ENCODE measurements at places on chromosomes 6 and 20. TPM values are rescaled to one million over a fixed set of nuclear protein-coding genes. Genes with fewer than 3 reads are reported as not detected.
A peak's percentile ranks its signal among the peaks of the same experiment; 100 is the strongest.

Gene WDR46
- total RNA-seq: 62.5 TPM

Gene NOX3
- not detected for total RNA-seq

DNA sequence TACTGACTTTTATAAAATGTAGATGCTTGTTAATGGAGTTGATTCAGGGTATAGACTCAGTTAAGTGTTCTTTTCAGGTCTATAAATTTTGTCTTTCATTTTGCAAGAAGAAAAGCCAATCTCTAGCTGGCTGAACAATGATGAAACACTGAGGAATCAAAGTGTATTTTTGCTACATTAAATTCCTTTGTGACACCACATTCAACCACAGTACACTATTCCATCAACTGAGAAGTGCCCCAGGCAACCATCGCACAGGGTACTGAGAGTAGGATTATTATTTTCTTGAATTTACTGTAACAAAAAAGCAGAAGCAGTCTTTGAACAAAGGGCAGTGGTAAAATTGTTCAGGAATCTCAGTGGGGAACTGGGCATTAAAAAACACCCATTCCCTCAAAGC lies 83.6 kb downstream of the PREP start:
- no peak overlapping the region for H3K27ac ChIP-seq
- H3K36me3 ChIP-seq: peaks cover 13% of the 10 kb centered on the region
- H3K4me3 ChIP-seq: no peak overlapping the region
- H3K4me1 ChIP-seq: no peaks in the 10 kb centered on the region
- no peak for DNase-seq

- no peak overlapping the region for H3K4me3 ChIP-seq
- H3K36me3 ChIP-seq: no peaks in the 10 kb centered on the region
- H3K27me3 ChIP-seq: no peaks in the 10 kb centered on the region
- no peaks in the 10 kb centered on the region for H3K4me1 ChIP-seq
- H3K27ac ChIP-seq: no peak overlapping the region
These were observed 113.4 kb downstream of the FAM50B start for GRCh38 chr6:3962291-3963280.

GRCh38 chr20:42082611-42083010 lies 464.4 kb upstream of the CHD6 start:
- no peaks in the 10 kb centered on the region for H3K4me1 ChIP-seq
- no peak overlapping the region for H3K27ac ChIP-seq
- H3K4me3 ChIP-seq: no peak overlapping the region
- H3K36me3 ChIP-seq: no peaks in the 10 kb centered on the region
- no peak for DNase-seq

- no peak overlapping the region for H3K4me3 ChIP-seq
- H3K4me1 ChIP-seq: peaks cover 14% of the 10 kb centered on the region
- no peaks in the 10 kb centered on the region for H3K27me3 ChIP-seq
- DNase-seq: peak; percentile 30
- peak overlapping the region; percentile 62 for H3K27ac ChIP-seq
These were observed 117.9 kb downstream of the JARID2 start for GRCh38 chr6:15363523-15364400.

DNA sequence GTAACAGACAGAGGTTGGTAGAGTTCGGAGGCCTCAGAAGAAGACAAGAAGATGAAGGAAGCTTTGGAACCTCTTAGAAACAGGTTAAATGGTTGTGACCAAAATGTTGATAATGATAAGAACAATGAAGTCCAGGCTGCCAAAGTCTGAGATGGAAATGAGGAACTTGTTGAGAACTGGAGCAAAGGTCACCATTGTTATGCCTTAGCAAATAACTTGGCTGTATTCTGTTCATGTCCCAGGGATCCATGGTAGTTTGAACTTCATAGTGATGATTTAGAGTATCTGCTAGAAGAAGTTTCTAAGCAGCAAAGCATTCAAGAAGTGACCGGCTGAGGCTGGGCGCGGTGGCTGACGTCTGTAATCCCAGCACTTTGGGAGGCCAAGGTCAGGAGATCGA lies 11.1 kb upstream of the LSM14B start:
- no peaks in the 10 kb centered on the region for H3K36me3 ChIP-seq
- no peaks in the 10 kb centered on the region for H3K27me3 ChIP-seq
- DNase-seq: no peak
- H3K4me1 ChIP-seq: no peaks in the 10 kb centered on the region
- no peak overlapping the region for H3K4me3 ChIP-seq

DNA sequence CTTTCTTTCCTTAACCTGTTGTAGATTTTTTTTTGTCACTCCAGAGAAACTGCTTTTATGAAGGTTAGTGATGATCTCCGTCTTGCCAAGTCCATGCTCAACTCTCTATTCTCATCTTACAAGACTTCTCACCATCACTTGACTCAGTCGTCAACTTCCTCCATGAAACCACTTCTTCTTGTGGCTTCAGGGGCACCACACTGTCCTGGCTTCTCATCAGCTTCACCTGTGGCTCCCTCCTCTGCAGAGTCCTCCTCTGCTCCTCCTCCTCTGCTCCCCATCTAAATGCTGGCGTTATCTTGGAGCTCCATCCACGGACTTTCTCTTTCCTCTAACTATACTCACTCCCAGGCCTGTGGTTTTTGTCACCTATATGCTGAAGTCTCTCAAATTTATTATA lies 187.5 kb downstream of the BACH2 start:
- H3K4me1 ChIP-seq: no peaks in the 10 kb centered on the region
- H3K4me3 ChIP-seq: no peak overlapping the region
- DNase-seq: no peak
- H3K27ac ChIP-seq: no peak overlapping the region
- H3K36me3 ChIP-seq: no peaks in the 10 kb centered on the region
- H3K27me3 ChIP-seq: no peaks in the 10 kb centered on the region

- no peak overlapping the region for H3K4me3 ChIP-seq
- H3K4me1 ChIP-seq: no peaks in the 10 kb centered on the region
- no peak for DNase-seq
- no peaks in the 10 kb centered on the region for H3K36me3 ChIP-seq
- H3K27ac ChIP-seq: no peak overlapping the region
These were observed 86.6 kb downstream of the GCLC start for GRCh38 chr6:53458105-53458866.

DNA sequence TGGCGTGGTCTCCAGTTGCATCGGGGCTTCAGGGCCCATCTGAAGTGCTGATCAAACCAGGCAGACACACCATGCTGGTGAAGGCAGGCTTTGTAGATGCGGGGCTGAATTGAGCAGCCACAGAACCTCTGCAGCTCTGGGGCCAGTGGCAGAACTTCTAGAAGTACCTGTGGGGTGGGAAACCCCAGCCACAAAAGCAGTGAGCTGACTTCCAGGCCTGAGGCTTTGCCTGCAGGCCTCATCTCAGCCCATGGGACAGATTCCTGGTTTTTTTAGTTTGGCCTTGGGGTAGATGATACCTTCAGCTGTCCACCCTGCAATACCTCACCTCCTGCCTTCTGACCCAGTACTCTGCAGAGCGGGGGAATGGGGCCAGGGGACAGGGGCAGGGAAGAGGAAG lies 14.1 kb downstream of the C20orf173 start:
- no peak for DNase-seq
- no peaks in the 10 kb centered on the region for H3K27me3 ChIP-seq
- H3K36me3 ChIP-seq: peaks cover 8% of the 10 kb centered on the region
- no peaks in the 10 kb centered on the region for H3K4me1 ChIP-seq

DNA sequence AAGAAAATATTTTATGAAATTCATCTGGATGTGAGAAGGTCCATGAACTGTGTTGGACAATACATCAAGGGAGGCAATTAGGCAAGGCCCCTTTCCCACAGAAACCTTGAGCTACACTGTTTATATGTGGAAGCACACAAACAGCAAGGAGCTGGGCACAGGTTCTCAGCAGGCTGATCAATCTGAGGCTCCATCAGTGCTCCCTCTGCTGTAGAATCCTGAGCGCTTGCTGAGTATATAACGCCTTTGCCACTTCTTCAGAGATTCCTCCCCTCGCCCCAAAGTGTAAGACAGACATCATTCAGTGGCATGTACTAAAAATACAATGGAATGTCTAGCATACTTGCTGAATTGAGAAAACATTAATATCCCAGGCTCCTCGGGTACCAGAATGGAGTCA lies 146.9 kb downstream of the PRKN start:
- H3K4me1 ChIP-seq: no peaks in the 10 kb centered on the region
- H3K36me3 ChIP-seq: no peaks in the 10 kb centered on the region
- H3K27me3 ChIP-seq: no peaks in the 10 kb centered on the region

GRCh38 chr20:44582311-44583025 lies at the start of gene PKIG:
PKIG (plus strand) TSS chr20:44582579; CDS start chr20:44614557, 31,978 bp downstream.
- peak within 1 kb of the TSS; percentile 25 for H3K27ac ChIP-seq
- no peaks in the 10 kb centered on the region for H3K4me1 ChIP-seq
- H3K36me3 ChIP-seq: peaks cover 2% of the 10 kb centered on the region
- no peaks in the 10 kb centered on the region for H3K27me3 ChIP-seq

GRCh38 chr20:8375898-8376297 lies 243.8 kb downstream of the PLCB1 start:
- no peaks in the 10 kb centered on the region for H3K27me3 ChIP-seq
- H3K27ac ChIP-seq: no peak overlapping the region
- no peak for DNase-seq

Data from endodermal cell (in vitro differentiated cells).